ENCODE measurements at places on chromosomes 6 and 20. TPM values are rescaled to one million over a fixed set of nuclear protein-coding genes. Genes with fewer than 3 reads are reported as not detected.

GRCh38 chr6:135412761-135413160, 84.8 kb downstream of the AHI1 start:
- no peak for DNase-seq

Gene HTR1E
- total RNA-seq: not detected

Gene TP53TG5
- not detected for total RNA-seq

- DNase-seq: no peak
These were observed 4.3 kb downstream of the IFNGR1 start for GRCh38 chr6:137214931-137215330.

GRCh38 chr20:47018381-47018780, 123.7 kb downstream of the EYA2 start:
- DNase-seq: no peak

DNA sequence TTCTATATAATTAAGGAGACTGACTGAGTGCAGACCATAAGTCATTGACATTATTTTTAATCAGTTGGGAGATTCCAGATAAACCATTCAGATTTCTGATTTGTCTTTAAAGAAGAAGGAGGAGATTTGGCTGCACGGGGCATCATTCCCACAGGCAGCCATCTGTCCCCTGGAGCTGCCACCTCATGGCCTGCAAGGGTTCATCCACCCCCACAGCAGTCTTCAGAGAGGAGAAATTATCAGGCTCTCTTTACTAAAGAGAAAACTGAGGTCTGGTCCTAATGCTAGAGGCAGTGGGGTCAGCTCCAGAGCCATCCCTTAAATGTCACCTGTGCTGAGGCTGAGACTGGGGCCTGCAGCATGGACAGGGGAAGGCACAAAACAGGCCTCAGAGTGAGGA, 501.3 kb upstream of the SULF2 start:
- DNase-seq: no peak

Gene HLA-DMB
- total RNA-seq: 1.9 TPM

DNA sequence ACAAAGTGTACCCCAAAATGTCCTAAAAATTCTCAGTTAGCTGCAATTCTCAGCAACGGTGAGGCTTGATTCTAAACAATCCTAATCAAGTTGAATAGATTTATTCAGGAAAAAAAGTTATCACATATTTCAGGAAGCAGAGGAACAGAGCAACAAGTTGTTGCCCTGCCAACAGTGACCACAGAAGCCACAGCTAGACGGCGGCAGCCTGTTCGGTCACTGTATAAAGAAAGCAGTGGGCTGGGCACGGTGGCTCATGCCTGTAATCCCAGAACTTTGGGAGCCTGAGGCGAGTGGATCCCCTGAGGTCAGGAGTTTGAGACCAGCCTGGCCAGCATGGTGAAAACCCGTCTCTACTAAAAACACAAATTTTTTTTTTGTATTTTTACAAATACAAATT, 171.2 kb upstream of the BMP5 start:
- DNase-seq: peak; percentile 49

GRCh38 chr6:137707590-137708360, 159.3 kb upstream of the TNFAIP3 start:
- DNase-seq: peak; percentile 91

Gene OLIG3
- total RNA-seq: not detected

DNA sequence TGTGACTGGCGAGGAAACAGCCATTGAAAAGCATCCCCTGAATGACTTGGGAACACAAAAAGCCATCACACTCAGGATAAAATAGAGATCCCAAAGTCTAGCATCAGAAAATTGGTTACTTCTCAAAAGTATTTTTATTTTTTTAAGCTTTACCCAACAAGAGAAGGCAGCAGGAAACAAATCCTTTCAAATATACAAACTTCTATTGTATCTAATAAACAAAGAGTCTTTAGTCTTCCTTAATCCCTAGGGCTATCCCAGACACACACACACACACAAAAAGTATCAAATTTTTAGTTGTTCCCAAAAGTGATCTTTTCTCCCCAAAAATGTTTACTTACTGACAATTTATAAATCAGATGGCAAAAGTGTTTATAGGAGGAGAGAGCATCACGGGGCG, 33.2 kb upstream of the MARCKS start:
- no peak for DNase-seq

DNA sequence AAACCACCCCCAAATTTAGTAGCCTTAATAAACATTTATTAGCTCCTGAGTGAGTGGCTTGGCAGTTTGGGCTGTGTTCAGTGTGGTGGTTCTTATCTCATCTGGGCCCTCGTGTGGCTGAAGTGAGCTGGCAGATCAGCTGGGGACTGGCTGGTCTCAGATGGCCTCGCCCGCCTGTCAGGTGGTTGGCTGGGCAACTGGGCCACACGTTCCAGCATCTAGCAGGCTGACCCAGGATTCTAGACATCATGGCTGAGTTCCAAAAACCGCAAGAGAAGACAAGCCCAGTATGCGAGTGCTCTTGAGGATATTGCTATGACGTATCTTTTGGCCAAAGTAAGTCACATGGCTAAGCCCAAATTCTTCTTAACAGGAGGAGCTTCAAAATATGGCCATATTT, 28.9 kb downstream of the EIF2S2 start:
- DNase-seq: peak; percentile 91

- DNase-seq: no peak
These were observed 477.2 kb upstream of the SULF2 start for GRCh38 chr20:48262466-48262865.

Gene RGS17
- total RNA-seq: 1.2 TPM

DNA sequence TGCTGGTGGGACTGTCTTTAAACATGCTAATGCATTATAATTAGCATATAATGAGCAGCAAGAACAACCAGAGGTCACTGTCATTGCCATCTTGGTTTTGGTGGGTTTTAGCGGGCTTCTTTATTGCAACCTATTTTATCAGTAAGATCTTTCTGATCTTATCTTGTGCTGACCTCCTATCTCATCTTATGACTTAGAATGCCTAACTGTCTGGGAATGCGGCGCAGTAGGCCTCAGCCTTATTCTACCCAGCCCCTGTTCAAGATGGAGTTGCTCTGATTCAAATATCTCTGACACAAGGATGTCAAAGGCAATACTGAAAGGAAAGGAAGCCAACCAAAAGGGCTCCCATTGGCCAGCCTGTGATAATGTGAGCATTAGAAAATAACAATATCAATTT, 29.8 kb upstream of the SEC63 start:
- DNase-seq: no peak

Measured in SK-MEL-5 (cell line).